ENCODE measurements at places on chromosomes 4 and X. TPM values are rescaled to one million over a fixed set of nuclear protein-coding genes. Genes with fewer than 3 reads are reported as not detected.

PPP1R2C gene
- not detected for polyA plus RNA-seq

BBS12 gene
- 5.7 TPM for polyA plus RNA-seq

C1QTNF7 gene
- polyA plus RNA-seq = 0.54 TPM

TLR3 gene
- 2.1 TPM for polyA plus RNA-seq

CXCL9 gene
- polyA plus RNA-seq = not detected

CDX4 gene
- polyA plus RNA-seq = not detected

PLXNB3 gene
- 132 TPM for polyA plus RNA-seq

TRO gene
- polyA plus RNA-seq = 194 TPM

ARHGEF38 gene
- polyA plus RNA-seq = 1.3 TPM

ASB5 gene
- polyA plus RNA-seq = 0.35 TPM

LIN54 gene
- polyA plus RNA-seq = 15.2 TPM

JCHAIN gene
- polyA plus RNA-seq = not detected

EDA gene
- polyA plus RNA-seq = 7.2 TPM

HADH gene
- 51.2 TPM for polyA plus RNA-seq

SULT1E1 gene
- polyA plus RNA-seq = 33.4 TPM

BANK1 gene
- 1.5 TPM for polyA plus RNA-seq

PABPC5 gene
- 10.9 TPM for polyA plus RNA-seq

All from spinal cord (tissue), 10 donors.